GM23338 (cell line): ENCODE measurements at places on chromosomes 1 and 21. TPM values are rescaled to one million over a fixed set of nuclear protein-coding genes. Genes with fewer than 3 reads are reported as not detected.

GRCh38 chr1:18816808-18817207 is 42.7 kb downstream of the TAS1R2 start:
- no peaks in the 10 kb centered on the region for H3K27me3 ChIP-seq
- DNase-seq = no peak
- H3K4me1 ChIP-seq = peaks cover 6% of the 10 kb centered on the region; the same call in 1 of the 2 replicates
- no peak overlapping the region for H3K4me3 ChIP-seq
- H3K27ac ChIP-seq = no peak overlapping the region

- H3K36me3 ChIP-seq = no peaks in the 10 kb centered on the region
- peak; percentile 41 for DNase-seq
- no peaks in the 10 kb centered on the region for H3K27me3 ChIP-seq
- no peak overlapping the region for H3K4me3 ChIP-seq
These were observed 236.2 kb upstream of the RRP15 start for GRCh38 chr1:218048828-218049420.

- no peak overlapping the region for H3K27ac ChIP-seq
- H3K4me3 ChIP-seq = no peak overlapping the region
- peak; percentile 74 for DNase-seq
- no peaks in the 10 kb centered on the region for H3K27me3 ChIP-seq
- no peaks in the 10 kb centered on the region for H3K36me3 ChIP-seq
These were observed 197.7 kb upstream of the POU3F1 start for GRCh38 chr1:38244218-38244845.

DNA sequence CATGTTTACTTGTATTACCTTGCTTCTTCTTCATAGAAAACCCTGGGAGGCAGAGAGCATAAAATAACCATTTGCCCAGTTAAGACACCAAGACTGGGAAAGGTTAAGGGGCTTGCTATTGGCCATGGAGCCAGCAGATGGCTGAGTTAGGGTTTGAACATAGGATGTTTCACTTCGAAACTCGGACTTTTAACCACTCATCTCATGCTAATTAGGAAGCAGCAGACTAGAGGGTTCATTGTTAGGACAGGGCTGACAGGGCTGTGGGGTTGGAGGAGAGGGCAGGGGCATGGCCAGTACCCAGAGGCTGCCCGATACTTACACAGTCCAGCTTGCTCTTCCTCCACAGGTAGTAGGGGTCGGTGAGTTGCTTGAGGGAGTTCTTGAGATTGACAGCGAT is 17.0 kb downstream of the SLC26A9 start:
- H3K27ac ChIP-seq = no peak overlapping the region
- 0 out of 2 replicates have a peak, but pooled peaks cover 4% of the 10 kb centered on the region for H3K4me1 ChIP-seq
- H3K36me3 ChIP-seq = no peaks in the 10 kb centered on the region

GRCh38 chr1:224710196-224710595 is 94.1 kb downstream of the CNIH3 start:
- H3K27me3 ChIP-seq = no peaks in the 10 kb centered on the region
- no peaks in the 10 kb centered on the region for H3K36me3 ChIP-seq
- no peaks in the 10 kb centered on the region for H3K4me1 ChIP-seq
- no peak for DNase-seq
- no peak overlapping the region for H3K27ac ChIP-seq

- H3K36me3 ChIP-seq = no peaks in the 10 kb centered on the region
- H3K4me1 ChIP-seq = no peaks in the 10 kb centered on the region
- no peak overlapping the region for H3K27ac ChIP-seq
- H3K4me3 ChIP-seq = no peak overlapping the region
- no peaks in the 10 kb centered on the region for H3K27me3 ChIP-seq
These were observed 154.3 kb upstream of the ZNF648 start for GRCh38 chr1:182215764-182216163.

The KRTAP19-1 gene
- polyA plus RNA-seq = not detected in 2 replicates

GRCh38 chr1:226826479-226827261 is 43.7 kb upstream of the PSEN2 start:
- H3K27ac ChIP-seq = no peak overlapping the region
- peaks cover 11% of the 10 kb centered on the region for H3K4me1 ChIP-seq
- DNase-seq = no peak
- no peaks in the 10 kb centered on the region for H3K27me3 ChIP-seq
- no peak overlapping the region for H3K4me3 ChIP-seq
- no peaks in the 10 kb centered on the region for H3K36me3 ChIP-seq

The PROK1 gene
- polyA plus RNA-seq = not detected in 2 replicates

The C1orf210 gene
- polyA plus RNA-seq = 9.3 and 10.3 TPM in 2 replicates

The IGSF9 gene
- 9.3 and 10.3 TPM in 2 replicates for polyA plus RNA-seq

The PANK4 gene
- 25.4 and 25.8 TPM in 2 replicates for polyA plus RNA-seq

DNA sequence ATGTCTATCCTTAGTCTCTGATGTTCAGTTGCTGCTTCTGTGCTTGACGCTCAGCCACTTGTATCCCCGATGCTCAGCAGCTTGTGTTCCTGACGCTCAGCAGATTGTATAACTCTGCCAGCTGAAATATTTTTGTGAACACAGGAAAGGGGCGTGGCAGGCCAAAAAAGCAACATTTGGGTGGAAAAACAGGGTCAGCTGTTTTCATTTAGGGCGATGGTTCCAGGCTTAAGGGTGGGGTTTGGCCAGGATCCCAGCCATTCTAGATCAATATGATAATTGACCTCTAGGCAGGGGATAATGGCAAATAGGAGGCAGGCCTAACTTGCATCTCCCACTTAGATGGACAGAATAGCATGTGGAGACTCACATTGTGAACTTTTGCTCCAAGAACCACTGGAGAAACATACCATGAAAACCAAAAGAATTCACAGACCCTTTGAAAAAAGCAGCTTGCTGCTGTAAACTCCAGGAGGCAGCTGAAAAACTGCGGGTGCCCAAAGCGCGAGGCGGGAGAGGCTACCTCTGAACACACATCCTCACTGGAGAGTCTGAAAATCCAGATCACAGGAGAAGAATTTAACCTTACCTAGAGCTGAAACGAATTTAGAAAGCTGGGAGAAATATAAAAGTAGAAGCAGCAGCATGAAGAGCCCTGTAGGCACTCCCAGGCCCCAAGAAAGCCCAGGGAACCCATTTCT is 58.3 kb downstream of the ZNF648 start:
- H3K27ac ChIP-seq = no peak overlapping the region
- no peak overlapping the region for H3K4me3 ChIP-seq
- DNase-seq = no peak

- peaks cover 7% of the 10 kb centered on the region for H3K4me1 ChIP-seq
- peaks cover 3% of the 10 kb centered on the region; the same call in 1 of the 2 replicates for H3K36me3 ChIP-seq
- peak; percentile 93 for DNase-seq
- H3K27me3 ChIP-seq = no peaks in the 10 kb centered on the region
- H3K4me3 ChIP-seq = no peak overlapping the region
These were observed 34.9 kb upstream of the PPP1R15B start for GRCh38 chr1:204446413-204447111.

DNA sequence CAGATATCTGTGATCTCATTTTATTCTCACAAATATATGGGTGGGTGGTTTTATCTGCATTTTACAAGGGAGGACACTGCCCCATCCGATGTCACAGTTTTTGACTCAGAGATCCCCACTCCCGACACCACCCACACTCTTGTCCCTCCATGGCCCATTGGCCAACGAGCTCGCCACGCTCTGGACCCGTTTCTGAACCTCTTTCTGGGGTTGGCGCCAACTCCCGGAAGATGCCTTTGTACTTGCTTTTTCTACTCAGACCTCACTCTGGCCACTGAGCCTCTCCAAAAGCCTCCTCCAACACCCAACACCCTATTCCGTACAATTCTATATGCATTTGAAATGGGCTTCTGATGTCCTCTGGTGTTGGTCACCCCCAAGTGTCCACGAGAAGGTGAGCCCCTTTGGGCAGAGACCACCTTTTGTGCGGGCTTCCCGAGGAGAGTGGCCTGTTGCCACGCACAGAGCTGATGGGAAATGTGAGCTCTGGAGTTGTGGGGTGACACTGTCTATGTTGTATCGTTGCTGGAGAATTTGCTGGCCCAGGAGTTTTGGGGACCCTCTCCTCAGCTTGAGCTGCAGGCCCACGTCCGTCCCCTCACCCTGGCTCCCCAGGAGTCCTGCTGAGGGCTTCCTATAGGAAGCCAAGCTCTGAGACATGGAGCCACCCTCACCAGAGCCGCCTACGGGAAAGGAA is 366.9 kb upstream of the VAMP3 start:
- no peak overlapping the region for H3K4me3 ChIP-seq
- H3K27ac ChIP-seq = no peak overlapping the region
- no peaks in the 10 kb centered on the region for H3K27me3 ChIP-seq
- H3K4me1 ChIP-seq = no peaks in the 10 kb centered on the region; the same call in 1 of the 2 replicates
- DNase-seq = no peak
- H3K36me3 ChIP-seq = no peaks in the 10 kb centered on the region

DNA sequence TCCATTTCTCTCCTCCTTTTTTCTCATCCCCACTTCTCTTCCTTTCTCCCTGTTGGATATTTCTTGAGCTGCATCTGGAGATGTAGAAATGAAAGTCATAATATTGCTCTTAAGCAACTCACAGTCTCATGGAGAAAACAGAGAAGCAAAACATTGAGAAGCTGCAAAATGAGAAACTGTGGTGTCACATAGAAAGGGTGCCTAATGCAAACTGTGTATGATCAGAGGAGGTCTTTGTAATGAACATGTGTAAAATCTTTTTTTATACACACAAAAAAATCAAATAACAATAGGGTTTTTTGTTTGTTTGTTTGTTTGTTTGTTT is 11.8 kb upstream of the SLAMF7 start:
- H3K4me1 ChIP-seq = peaks cover 24% of the 10 kb centered on the region
- no peak overlapping the region for H3K27ac ChIP-seq
- no peak overlapping the region for H3K4me3 ChIP-seq
- H3K27me3 ChIP-seq = no peaks in the 10 kb centered on the region

DNA sequence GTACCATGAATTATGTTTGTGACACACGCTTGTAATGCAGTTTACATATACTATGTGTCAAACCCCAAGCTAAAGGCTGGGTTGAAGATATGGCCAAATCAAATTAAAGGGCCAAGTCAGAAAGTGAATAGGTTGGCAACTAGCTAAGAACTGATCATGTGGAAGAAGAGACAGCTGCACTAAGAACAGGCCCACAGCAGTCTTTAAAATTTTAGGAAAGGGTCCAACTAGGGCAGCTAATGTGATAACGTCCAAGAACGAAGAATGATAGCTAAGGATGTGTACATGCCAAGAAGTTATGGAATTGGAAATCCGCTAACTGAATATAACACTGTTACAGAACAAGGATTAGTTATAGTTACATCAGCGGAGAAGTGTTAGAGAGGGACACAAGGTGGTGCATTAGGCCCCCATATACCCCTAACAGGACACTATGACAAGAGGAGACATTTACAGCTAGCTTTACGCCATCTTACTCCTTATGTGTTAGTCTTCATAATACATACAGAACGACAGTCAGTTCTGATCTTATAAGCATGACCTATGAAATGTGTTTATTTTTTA is 6.5 kb upstream of the RNF2 start:
- H3K36me3 ChIP-seq = no peaks in the 10 kb centered on the region
- no peak overlapping the region for H3K27ac ChIP-seq

DNA sequence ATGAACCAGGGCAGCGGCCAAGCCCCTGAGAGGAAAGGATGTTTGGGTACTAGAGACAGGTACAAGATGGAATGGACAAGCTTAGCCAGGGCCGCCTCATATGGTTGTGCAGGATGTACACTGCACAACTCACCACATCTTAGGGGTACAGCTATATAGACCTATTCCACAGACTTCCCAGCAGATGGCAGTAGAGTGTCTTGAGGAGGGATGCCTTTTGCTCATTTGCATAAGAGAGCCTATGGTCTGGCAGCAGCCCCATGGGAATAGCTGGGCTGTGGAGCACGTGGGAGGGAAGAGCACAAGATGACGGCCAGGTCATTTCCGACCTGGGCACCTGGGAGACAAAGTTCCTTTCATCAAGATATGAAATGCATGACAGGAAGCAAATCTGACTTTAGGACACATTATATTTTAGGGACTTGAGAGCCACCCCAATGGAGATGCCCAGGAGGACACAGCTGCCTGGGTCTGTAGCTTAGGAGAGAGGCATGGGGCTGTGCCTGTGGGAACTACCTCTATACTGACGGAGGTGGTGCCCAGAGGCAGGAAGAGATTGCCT is 215.5 kb downstream of the KCNJ6 start:
- no peaks in the 10 kb centered on the region for H3K4me1 ChIP-seq
- no peaks in the 10 kb centered on the region for H3K27me3 ChIP-seq
- no peaks in the 10 kb centered on the region for H3K36me3 ChIP-seq

GRCh38 chr1:113616156-113616555 is 143.1 kb downstream of the PHTF1 start:
- no peaks in the 10 kb centered on the region for H3K36me3 ChIP-seq
- DNase-seq = no peak
- H3K4me3 ChIP-seq = no peak overlapping the region
- H3K27me3 ChIP-seq = no peaks in the 10 kb centered on the region
- peaks cover 15% of the 10 kb centered on the region for H3K4me1 ChIP-seq
- no peak overlapping the region for H3K27ac ChIP-seq

GRCh38 chr1:150072959-150073358 is 5.4 kb downstream of the VPS45 start:
- H3K4me3 ChIP-seq = no peak overlapping the region
- no peaks in the 10 kb centered on the region for H3K27me3 ChIP-seq
- H3K36me3 ChIP-seq = peaks cover 3% of the 10 kb centered on the region; the same call in 1 of the 2 replicates
- DNase-seq = peak; percentile 6

The SAMD13 gene
- polyA plus RNA-seq = 2.1 and 2.5 TPM in 2 replicates

GRCh38 chr1:44049839-44050238 is 18.6 kb upstream of the SLC6A9 start:
- no peak for DNase-seq
- no peak overlapping the region for H3K27ac ChIP-seq
- H3K36me3 ChIP-seq = no peaks in the 10 kb centered on the region
- peaks cover 7% of the 10 kb centered on the region; the same call in 1 of the 2 replicates for H3K27me3 ChIP-seq
- H3K4me3 ChIP-seq = no peak overlapping the region
- no peaks in the 10 kb centered on the region for H3K4me1 ChIP-seq

DNA sequence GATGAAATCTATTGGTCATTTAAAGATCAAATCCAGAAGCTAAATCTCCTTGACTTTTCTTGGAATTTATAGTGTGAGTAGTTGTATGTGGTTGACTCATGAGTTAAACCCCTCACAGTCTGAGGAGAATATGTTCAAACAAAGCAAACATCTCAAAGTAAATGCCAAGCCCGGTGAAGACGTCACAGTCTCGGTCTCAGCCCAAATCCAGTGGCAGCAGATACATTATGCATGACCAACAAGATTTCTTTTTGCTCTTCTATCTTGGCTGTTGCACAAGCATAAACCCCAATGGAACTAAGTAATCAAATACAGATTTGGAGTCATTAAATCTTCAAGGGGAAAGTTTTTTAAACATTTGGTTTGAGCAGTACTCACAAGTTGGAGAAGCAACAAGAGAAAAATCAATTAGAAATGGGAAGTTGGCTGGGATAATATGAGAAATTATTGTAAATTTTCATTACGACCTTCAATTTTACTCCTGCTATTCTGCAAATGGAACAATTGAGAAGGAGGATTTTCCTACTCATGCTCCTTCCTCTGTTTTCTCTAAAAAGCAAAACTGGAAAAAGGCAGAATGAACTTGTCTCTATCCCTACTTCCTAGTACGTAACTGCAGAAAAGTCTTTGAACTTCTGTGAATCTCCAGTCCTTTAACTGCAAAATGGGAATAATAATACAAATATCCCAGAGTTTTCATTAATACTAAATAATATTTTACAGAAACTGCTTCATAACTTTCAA is 575.8 kb downstream of the NUF2 start:
- no peak overlapping the region for H3K27ac ChIP-seq
- no peaks in the 10 kb centered on the region for H3K27me3 ChIP-seq
- H3K4me1 ChIP-seq = no peaks in the 10 kb centered on the region
- H3K36me3 ChIP-seq = no peaks in the 10 kb centered on the region
